ENCODE measurements at places on chromosomes 6 and 20.
A peak's percentile ranks its signal among the peaks of the same experiment; 100 is the strongest.

DNA sequence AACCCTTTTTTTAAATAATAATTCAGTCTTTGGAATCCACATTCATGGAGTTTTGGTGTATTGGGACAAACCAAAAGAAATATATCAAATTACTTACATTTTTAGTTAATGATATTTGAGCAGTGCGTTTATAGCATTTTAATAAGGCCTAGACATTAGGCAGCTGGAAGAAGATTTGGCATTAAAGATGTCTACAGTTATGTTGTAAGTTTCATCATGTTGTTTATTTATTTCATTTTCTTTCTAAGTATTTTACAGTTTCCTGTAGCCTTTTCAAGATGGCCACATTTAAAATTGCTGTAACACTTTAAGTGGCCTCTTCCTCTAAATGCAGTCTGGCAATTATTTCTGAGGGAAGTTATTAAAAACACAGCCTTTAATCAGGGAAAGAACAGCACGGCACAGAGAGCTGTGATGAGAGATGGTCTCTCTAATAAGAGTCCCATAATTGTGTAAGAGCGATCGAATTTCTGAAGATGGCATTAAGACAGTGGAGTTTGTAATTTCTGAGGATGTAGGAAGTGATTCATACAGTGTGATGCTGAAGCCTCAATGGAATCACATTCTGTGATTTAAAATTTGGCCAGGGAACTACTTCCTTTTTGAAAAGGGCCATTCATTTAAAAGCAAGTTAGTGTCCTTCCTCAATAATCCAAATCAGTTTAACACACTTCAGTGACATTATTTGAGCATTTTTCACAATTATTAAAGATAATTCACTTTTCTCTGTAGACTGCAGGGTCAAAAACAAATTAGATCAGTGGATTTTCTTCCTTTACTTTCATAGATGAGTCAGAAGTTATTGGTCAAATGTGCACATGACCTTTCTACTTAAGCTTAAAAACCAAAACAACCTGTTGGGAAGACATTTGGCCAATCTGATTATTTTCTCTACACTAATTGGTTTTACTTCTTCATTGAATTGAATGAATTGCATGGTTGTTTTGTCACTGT, 52.4 kb upstream of the EDN3 start:
- DNase-seq = no peak

GRCh38 chr6:167731731-167732422, 94.8 kb upstream of the AFDN start:
- DNase-seq = no peak

DNA sequence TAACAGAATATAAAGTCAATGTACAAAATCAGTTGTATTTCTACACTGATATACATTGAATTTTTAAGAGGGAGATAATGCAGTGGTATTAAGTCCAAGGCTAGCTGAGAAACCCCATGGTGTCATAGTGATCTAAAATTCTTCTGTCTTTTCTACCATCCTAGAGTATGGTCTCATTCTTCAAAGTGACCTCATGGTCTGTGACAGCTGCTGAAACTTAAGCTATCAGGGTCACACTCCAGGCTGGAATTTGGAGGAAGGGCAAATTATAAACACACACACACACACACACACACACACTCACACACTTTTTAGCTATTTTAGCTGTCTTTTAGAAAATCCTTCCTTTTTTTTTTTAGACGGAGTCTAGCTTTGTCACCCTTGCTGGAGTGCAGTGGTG, 47.3 kb upstream of the DYNLRB1 start:
- DNase-seq = no peak

GRCh38 chr6:3535033-3535775, 78.4 kb upstream of the SLC22A23 start:
- DNase-seq = no peak

- no peak for DNase-seq
Observed at GRCh38 chr20:420721-421574, 12.8 kb downstream of the RBCK1 start.

- DNase-seq = no peak
Observed at GRCh38 chr20:8996817-8997512, 71.9 kb upstream of the PLCB4 start.

DNA sequence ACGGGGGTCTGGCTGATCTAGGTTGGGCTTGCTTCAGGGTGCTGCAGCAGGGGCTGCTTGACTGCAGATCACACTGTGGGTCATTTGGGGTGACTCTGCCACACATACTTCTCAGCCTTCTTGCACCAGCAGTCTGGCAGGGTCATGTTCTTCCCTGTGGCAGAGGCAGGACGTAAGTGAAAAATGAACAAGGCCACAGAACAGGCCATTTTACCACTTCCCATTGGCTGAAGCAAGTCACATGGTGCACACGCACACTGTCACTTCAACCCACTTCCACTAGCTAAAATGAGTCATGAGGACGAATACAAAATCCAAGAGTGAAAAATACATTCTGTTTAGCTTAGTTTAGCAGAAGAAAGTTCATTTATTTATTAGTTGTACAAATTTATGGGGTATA, 168.6 kb upstream of the GGTLC1 start:
- no peak for DNase-seq

- DNase-seq = peak; percentile 5
Observed at GRCh38 chr20:45545754-45546453, 1.3 kb downstream of the EPPIN start.

- DNase-seq = no peak
Observed at GRCh38 chr20:44754554-44754953, 8.9 kb downstream of the KCNK15 start.

GRCh38 chr20:50133041-50133440, 20.1 kb upstream of the UBE2V1 start:
- no peak for DNase-seq

DNA sequence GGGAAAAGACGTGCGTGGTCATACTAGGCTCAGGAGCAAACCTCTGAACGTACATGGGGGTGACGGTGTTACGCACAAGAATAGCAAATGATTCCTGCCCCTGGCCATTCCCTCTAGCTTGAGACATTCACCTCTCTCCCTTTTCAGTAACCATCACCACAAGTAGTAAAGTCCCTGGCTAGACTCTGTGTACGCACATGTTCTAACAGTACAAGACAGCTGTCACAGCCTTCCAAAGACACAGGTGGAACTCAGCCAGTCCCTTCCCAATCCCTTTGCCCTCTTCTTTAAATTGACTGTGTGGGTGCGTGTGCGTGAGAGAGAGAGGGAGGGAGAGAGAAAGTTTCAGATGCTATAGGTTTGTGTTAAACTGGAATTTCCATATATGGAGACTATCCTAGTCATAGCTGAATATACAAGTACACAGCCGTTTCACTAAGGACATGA, 67.3 kb downstream of the LY86 start:
- DNase-seq = no peak

DNA sequence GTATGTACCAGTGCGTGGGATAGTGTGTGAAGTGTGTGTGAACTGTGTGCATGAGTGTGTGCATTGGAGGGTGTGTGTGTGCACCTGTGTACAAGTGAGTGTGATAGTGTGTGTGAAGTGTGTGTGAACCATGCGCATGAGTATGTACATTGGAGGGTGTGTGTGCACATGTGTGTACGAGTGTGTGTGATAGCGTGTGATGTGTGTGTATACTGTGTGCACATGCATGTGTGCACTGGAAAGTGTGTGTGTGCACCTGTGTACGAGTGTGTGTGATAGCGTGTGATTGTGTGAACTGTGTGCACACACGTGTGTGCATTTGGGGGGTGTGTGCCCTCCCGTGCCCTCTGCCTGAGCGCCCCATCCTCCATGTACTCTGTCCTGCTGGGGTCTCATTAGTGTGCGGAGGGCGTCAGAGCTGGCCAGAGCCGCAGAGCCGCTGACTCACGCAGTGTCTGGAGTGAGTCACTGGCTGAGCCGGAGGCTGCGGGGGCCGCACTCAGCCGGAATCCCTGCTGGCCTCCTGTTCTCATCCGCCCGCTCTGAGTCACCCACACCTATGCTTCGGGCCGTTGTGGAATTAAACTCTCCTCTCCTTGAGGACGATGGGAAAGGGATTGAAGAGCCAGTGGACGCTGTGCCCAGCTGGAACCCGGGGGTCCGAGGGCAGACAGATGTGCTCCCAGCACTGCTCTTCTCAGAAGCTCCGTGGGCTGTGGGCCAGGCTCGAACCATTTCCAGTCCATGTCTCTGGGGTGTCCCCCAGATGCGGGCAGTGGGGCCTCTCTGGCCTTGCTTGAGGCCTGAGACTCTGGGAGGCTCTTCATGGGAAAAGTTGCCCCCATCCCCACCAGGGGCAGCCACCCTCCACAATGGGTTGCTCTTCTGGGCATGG, 27.3 kb upstream of the STX16 start:
- no peak for DNase-seq

DNA sequence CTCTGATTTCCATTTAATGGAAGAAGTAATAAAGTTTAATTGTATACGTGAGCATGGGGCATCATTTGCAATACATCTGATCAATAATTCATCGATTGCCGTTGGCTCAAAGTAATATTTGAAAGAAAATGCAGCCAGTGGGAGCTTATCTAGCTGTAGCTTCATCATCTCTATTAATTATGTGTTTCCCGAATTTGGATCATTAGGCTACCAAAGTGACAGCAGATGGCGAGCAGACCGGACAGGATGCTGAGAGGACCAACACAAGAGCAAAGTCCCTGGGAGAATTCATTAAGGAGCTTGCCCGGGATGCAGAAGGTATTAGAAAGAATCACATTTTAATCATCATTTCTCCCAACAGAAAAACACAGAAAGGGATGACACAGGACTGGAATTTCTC, 327.1 kb downstream of the ARHGAP18 start:
- no peak for DNase-seq

DNA sequence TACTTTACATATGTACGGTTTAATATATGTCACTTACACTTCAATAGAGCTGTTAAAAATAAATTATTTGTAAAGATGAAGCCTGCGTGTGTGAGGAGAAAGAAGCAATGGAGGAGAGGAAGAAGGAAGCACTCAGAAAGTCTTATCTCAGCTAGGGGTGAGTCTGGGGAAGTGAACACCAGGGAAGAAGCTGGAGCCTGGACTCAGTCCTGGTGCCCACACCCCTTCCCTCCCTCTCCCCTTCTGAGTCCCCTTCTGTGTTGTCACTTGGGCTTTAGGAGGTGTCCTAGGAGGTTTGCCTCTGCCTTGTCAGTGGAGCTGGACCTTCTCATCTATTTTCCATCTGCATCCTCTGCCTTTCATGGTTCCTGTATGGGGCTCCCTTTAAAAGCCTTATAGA, 1.9 kb downstream of the SIRPB2 start:
- no peak for DNase-seq

- DNase-seq = no peak
Observed at GRCh38 chr20:4661191-4661590, 60.5 kb upstream of the PRND start.

DNA sequence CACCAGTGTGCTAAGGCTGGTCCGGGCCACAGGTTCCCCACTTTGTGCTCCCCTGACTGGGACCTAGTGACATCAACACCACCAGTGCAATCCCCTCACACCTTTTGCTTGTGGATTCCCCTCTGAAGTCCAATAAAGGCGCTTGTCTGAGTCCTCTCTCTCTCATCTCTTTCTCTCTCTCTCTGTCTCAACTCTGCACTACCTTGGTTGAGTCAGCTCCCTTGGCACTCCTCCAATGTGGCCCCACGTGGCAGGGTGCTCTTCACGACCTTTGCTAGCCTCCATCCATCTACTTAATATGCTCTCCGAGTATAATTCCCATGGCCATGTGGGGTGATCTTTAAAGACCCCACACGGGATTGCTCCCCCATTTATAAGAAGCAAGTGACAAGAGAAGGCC, 385.0 kb downstream of the CD83 start:
- no peak for DNase-seq

Data from NCI-H1092 treated with DMSO at 0.1 percent for 48 hours (cell line).